Fibroblast of upper back skin (primary cell): ENCODE measurements at places on chromosomes 6 and 20.
A peak's percentile ranks its signal among the peaks of the same experiment; 100 is the strongest.

DNA sequence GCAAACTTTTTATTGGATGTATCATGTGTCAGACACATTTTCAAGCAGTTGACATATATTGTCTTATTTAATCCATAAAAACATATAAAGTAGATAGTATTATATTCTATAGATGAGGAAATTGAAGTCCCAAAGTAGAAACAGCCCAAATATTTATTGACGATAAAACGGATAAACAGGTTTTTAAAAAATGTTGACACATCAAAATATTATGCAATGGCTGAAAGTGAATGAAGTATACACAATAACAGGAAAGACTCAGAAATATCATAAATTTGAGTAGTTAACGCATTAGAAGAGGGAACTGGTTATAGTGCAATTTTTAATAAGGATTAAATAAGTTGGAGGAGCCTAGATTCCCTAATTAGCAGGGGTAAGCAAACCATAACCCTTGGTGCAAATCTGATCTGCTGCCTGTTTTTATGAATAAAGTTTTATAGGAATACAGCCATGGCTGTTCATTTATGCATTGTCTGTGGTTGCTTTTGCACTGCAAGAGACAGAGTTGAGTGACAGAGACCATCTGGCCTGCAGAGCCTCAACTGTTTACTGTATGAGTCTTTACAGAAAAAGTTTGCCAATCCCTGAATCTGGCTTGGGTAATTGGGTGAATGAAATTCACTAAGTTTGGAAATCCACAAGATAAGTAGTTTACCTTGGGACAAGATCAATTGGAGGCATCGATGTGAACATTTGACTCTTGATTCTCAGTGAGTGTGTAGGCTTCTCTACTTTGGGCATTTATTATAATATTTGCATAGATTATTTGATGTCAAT, 50.6 kb upstream of the EXOC2 start:
- no peak for DNase-seq

DNA sequence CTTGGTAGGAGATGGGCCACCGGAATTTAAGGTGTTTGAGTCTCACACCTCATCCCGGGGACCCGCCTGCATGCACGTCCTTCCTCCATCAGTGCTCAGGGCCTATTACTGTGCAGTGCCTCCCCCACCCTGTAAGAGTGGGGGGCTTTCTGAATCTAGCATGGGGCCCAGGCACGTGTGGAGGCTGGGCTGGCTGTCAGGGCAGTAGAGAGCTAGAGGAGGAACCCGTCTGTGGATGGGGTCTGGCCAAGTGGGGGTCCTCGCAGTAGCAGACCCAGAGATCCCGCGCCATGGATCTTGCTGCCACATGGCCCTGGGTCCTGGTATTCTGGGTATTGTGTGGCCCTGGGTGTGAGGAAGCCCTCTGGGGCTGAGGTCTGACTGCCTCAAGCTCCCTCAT, 42.9 kb downstream of the SRC start:
- no peak for DNase-seq

- DNase-seq, result peak; percentile 46
Observed at GRCh38 chr6:118679327-118679901, 28.0 kb upstream of the CEP85L start.

GRCh38 chr6:43936476-43936875, 166.5 kb downstream of the VEGFA start:
- DNase-seq, result no peak

DNA sequence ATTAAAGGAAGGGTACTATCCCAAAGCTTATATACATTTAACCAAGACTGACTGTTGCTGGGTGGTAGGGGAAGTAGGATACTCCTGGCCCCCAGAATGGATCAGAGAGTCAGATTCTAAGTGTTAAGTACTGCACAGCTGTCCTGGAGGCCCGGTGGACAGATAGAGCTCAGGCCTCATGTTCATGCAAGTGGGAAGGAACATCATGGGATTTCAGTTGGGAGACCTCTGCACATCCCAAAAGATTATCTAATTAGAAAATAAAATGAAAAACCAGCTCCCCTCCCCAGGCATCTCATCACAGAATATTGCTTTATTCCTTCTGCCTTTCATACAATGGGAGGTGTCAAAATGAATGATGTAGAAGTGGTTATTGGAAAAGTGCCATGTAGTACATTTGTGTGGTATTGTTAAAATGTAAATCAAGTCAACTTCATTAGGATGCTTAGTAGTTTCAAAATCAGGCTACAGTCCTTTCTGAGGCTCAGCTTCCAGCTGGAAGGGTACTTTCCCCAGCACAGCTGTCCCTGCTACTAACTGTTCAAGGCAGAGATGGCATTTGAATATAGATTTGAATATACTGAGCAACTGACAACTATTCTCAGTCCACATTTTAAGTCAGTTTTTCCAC, 82.9 kb downstream of the SLC35B3 start:
- DNase-seq, result no peak

GRCh38 chr20:5511930-5512329, 195.2 kb upstream of the PROKR2 start:
- DNase-seq, result no peak

GRCh38 chr20:8780915-8781314, 288.0 kb upstream of the PLCB4 start:
- no peak for DNase-seq

GRCh38 chr6:52595000-52595795, 18.3 kb upstream of the TRAM2 start:
- DNase-seq, result peak; percentile 93

- DNase-seq, result peak; percentile 78
Observed at GRCh38 chr6:48535582-48536009, 424.6 kb upstream of the PTCHD4 start.

GRCh38 chr6:167835260-167835659, 8.5 kb downstream of the AFDN start:
- no peak for DNase-seq

- no peak for DNase-seq
Observed at GRCh38 chr6:39048481-39049399, at the start of gene GLP1R. GLP1R (plus strand) TSS chr6:39048781; CDS start chr6:39048841, 60 bp downstream.

- no peak for DNase-seq
Observed at GRCh38 chr20:21395666-21396598, 1.4 kb downstream of the NKX2-4 start.

DNA sequence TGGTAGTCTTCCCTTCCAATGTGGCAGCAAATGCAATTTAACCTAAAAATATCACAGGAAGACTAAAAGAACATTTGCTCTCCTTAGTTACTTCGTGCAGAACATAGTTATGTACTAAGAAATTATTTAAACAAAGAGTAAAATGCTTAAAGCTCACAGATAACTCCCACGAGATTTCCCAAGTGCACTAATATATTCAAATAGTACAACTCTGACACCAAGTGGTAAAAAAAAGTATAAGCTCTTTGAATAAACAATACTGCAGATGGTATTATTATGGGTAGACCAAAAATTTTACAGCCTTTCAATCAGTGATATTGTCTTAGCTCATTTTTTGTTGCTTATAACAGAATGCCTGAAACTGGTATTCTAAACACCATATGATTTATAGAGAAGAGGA, 52.8 kb upstream of the FILIP1 start:
- peak; percentile 46 for DNase-seq

DNA sequence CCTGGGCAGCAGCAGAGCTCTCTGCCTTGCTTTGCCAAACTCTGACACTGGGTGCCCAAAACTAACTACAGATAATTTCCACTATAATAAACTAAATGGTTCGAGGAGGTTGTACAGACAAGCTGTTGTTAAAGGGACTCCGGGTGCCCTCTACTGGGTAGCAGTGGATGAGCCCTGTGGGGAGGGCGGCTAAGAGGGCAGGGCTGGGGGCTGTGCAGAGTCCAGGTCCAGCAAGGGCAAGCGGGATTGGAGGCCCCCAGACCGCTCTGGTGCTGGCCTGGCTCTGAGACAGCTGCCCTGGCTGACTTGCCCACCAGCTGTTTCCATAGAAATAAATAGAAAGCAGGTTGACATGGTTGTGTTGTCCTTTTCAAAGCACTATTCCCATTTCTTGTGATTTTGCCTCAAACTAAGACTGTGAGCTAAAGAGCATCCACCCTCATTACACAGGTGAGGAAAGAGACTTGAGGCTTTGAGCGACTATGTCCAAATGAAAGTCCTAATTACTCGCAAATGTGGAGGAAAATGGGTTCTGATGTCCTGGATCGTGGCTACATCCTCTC, 167.6 kb upstream of the CST7 start:
- DNase-seq, result peak; percentile 47

GRCh38 chr6:10759884-10760329, 12.3 kb downstream of the TMEM14B start:
- DNase-seq, result peak; percentile 72

- DNase-seq, result no peak
Observed at GRCh38 chr20:52843425-52843824, 128.7 kb upstream of the TSHZ2 start.

DNA sequence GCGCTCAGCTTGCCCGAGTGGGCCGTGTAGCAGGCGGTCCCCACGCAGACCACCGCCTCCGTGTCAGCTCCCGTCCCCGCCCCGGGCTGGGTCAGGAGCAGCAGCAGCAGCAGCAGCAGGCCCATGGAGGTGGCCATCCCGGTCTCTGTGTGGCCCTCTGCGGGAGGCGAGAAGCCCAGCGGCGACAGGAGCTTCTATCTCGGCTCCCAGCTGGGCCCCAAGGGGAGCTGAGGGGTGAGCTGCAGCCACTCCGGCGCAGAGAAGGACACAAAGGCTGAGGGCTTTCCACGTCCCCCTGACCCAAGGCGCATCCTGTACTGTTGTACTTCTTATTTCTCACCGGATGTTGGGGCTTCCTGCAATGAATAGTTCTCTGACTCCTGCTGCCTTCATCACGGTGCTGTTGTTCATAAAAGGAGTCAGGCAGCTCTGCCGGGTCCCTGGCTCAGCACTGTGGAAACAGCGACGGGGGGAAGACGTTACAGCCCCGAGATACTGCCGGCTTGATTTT, at the start of gene CD93:
Gene CD93, minus strand, starts transcription at position 269 of the 511 bp plus-strand sequence. Its CDS starts 132 bp downstream, at position 137.
- DNase-seq, result peak; percentile 32

GRCh38 chr20:25532971-25533391, 52.4 kb downstream of the NINL start:
- peak; percentile 33 for DNase-seq

DNA sequence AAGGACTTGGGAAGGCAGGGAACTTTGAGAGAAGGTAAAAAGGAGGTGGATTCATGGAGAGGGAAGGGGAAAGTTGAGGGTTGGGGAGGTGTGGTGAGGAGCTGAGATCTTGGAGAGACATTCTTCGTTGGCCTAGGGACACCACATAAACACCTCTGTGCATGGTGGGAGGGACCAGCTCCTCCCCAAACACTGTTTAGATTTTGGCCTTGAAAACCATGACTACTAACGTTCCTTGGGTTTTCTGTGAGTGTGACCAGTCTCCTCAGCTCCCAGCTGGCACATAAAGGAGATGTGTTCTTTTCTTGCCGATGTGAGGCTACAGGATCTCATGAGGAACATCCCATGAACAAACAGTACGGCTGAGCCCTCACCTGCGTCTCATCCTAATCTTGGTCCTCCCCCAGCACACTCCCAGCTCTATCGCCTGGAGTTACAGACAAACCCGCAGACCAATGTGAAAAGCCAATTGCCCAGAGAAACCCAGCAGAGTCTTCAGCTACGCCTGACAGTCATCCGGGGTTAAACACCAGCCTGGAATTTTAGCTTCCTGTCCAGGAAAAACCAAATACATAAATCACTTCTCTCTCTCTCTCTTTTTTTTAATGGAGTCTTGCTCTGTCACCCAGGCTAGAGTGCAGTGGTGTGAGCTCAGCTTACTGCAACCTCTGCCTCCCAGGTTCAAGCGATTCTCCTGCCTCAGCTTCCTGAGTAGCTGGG, 22.0 kb upstream of the DDR1 start:
- peak; percentile 35 for DNase-seq

GRCh38 chr6:1781152-1781816, 171.6 kb downstream of the FOXC1 start:
- peak; percentile 45 for DNase-seq

DNA sequence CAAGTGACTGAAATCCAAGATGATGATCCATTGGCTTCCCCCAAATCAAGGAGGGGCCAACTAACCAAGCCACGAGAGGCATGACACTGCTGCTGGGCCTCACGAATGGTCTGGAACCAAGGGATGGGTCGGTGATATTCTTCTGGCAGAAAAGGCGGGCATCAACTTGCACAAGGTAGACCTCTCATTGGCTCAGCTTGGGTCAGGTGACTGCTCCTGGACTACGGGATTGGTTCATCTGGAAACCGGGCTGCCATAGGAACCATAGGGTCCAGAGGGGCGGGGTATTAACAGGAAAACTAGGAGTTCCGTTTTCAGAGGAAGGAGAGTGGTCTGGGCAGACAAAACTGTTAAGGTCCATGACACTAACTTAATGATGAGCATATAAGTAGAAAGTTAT, 100.9 kb downstream of the TFAP2C start:
- DNase-seq, result no peak

DNA sequence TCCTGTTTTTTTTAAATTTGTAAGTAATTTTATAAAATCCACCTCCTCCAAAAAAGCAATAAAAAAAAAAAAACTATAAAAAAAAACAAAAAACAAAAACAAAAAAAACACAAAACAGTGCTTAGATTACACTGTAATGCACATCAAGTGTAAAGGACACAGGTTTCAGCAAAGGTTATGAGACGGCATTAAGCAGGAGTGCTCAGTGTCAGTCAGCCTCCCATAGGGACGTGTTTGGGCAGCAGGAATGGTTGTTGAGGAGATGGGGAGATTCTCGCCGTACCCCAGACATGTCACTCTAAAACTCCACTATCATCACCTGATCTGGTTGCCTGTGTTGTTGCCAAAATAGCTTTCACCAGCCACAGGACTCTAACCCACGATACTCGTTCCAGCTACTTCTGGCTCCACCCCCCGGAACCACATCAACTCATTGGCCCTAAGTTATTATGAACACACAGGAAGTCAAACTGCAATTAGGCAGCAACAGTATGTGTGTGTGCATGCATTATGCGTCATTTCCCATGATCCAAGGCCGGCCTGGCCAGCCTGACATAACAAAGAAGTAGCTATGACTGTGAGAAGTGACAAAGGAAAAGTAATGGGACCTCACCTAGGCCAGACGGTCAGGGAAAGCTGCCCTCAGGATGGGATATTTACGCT, 28.7 kb downstream of the ECT2L start:
- no peak for DNase-seq

DNA sequence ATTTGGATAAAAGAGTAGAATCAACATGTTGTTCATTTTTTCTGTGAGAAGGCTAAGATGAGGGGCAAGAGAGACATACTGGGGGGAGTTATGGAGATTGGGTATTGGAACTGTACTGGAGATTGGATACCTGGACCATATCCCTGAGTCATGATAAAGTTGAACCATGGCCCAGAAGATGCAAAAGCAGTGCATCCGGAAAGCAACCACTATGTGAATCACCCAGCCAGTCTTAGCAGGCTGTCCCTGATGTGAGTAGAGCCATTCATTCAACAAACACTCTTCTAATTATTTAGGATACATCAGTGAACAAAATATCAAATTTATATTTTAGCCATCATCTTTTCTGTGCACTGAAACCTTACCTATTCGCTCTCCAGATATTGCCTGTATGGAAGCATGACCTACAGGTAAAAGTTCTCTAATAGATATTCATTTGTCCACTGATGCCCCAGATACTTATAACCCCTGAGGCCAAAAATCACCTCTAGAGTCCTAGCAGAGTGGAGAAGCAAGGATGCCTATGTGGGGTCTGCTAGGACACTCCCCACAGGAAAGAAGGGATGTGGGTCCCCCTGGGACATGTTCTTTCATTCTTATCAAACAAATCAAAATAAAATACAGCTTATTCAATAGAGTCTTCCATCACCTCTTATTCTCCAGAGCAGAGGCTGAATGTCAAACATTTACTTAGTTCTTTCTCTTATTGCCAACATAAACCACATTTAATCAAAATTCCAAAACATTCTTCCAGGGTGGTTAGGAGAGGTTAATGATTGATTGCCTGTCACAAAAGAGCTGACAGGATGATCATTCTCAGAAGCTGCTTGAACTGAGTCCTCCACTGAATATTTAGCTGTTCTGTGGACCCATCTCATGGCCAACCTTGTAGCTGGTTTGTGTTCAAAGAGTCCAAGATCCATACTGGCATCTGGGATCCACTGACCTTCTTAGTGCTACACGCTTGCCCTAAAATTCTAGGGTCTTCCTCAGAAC, 37.0 kb upstream of the PKHD1 start:
- no peak for DNase-seq
